Fibroblast of skin of right biceps (primary cell): ENCODE measurements at places on chromosomes 2 and 18.

DNA sequence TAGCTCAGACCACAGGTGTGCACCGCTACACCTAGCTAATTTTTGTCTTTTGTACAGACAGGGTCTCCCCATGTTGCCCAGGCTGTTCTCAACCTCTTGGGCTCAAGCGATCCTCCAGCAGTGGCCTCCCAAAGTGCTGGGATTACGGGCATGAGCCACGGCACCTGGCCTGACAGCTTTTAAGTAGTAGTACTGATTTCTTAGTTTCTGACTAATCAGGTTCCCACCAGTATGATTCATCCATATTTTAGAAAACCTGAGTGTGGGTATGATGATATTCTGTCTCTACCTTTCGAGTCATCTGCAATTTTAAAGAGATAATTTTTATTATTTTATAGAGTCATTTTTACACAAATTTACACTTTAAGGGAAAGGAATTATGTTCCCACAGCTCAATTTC is 46.4 kb upstream of the GULP1 start:
- DNase-seq = no peak

DNA sequence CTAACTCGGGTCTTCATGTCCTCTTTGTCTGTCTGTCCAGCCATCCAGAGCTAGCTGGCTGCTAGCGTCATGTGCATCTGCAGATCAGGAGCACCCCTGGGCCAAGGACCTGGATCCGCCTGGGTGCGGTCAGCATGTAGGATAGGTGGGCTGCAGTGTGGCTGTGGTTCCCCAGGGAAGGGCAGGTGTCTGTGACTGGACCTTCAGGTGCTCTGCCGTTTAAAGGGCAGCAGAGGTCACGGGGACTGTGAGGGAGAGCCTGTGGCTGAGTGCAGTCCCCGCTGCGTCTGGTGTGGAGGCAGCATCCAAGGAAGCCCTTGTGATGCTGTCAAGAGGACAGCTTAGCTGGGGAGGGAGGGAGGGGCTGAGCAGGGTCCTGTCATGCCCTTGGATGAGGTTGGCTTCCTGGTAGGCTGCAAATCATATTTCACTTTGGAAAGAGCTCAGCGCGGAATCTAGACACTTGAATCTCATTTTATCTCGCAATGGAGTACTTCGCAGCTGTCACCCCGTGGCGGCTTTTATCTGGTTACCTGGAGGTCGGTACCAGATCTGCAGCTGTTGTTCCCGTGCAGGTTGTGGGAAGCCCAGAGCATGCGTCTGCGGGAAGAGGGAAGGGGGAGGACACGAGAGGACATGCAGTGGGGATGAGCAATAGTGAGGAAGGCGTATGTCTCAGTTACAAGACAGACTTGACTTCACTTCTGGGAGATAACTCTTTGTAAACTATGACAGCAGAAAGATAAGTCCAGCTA is 5.9 kb upstream of the RALB start:
- DNase-seq = no peak

- DNase-seq = peak; percentile 22
Observed at GRCh38 chr2:36696533-36696932, at the start of gene VIT. Gene VIT (plus strand): TSS chr2:36696707. CDS start chr2:36716371, 19,664 bp downstream.

DNA sequence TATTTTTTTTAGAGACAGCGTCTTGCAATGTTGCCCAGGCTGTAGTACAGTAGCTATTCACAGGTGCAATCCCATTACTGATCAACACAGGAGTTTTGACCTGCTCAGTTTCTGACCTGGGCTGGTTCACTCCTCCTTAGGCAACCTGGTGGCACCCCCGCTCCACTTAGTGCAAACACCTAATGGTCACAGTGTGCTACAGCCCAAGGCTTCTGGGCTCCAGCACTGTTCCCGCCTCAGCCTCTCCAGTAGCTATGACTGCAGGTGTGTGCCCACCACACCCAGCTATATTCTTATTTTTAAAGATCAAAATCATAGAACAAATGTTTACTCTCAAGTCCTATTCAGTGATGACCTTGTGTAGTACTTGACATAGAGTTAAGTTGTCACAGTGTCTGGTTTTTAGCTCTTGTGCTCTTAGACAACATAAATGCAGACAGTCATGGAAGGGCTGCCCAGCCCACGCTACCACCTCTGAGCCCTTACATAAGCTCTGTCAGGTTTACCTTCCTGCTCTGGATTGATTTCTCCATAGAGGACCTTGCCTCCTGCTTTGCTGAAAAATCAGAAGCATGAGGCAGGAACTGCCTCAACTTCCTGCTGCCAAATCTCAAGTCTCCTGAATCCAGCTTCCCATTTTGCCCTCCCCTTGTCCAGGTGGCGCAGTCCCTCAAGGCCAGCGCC is 82.2 kb upstream of the SLC1A4 start:
- no peak for DNase-seq

GRCh38 chr2:218645126-218645525 is 14.3 kb downstream of the ZNF142 start:
- peak; percentile 12 for DNase-seq
